ENCODE measurements at places on chromosomes 5 and 9.
A peak's percentile ranks its signal among the peaks of the same experiment; 100 is the strongest.

DNA sequence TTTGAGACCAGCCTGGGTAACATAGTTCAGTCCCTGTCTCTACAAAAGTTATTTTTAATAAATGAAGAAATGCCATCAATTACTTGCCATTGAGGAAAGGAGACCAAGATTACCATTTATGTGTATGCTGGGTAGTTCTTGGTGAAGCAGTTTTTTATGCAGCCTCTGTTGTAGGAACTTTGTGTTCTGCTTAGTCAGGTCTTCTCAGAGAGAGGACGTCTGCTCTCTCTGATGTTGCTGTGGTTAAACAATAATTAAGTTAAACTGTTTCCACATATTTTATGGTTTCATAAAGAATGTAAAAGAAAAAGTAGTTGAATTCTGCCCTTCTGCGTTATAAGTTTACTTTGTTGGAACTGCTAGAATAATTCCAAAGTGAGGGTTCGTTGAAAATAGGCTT is 210.5 kb downstream of the KDM4C start:
- DNase-seq, result no peak

DNA sequence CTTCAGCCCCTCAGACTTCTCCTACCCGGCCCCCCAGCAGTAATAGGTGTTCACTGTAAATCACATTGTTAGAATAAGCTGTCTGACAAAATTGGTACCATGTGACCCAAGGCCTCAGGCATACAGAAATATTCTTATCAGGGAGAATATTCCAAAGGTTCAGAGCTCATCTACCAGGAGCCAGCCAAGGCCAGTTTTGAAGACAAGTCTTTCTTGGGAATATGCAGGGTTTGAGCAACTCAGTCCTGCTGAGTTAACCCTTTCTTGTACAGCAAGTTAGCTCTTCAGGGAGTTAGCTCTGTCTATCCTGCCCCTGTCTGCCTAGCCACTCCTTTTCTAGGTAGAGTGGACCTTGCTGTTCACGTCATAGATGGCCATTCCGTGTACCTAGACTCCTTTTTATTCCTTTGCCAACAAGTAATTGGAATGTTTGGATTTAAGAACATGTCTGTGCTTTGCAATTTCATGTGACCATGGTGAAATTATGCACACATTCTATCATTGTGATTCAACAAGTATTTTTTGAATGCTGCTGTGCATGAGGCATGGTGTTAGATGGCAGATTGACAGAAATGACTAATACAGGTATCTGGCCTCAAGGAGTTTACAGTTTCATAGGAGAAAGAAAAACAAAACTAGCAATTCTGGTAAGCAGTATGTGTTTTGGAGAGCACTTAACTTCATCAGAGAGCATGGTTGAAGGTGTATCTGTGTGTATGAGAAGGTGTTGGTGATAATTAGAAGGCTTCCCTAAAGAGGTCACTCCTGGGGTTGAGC is 22.6 kb downstream of the TGFBR1 start:
- no peak for DNase-seq

DNA sequence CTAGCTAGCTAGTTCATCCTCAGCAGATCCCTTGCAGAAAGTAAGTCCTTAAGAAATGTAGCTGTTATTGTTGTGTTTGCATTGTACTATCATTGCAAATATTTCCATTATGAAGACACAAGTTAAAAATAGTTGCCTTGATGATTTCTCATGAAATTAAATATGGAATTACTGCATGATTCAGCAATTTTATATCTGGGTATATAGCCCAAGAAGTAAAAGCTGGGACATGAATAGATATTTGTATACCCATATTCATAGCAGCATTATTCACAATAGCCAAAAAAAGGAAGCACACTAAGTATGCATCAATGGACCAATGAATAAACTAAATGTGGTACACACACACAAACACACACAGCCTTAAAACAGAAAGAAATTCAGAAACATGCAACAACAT is 6.8 kb downstream of the IFNB1 start:
- no peak for DNase-seq

- no peak for DNase-seq
Measured at GRCh38 chr5:168110384-168110783, 181.1 kb upstream of the WWC1 start.

- no peak for DNase-seq
Measured at GRCh38 chr5:64201996-64202395, 36.4 kb downstream of the RNF180 start.

- no peak for DNase-seq
Measured at GRCh38 chr5:53543401-53543800, 17.0 kb upstream of the NDUFS4 start.

- no peak for DNase-seq
Measured at GRCh38 chr5:61177716-61178115, 15.4 kb upstream of the SMIM15 start.

- DNase-seq, result no peak
Measured at GRCh38 chr5:31935496-31936369, 238.4 kb downstream of the GOLPH3 start.

DNA sequence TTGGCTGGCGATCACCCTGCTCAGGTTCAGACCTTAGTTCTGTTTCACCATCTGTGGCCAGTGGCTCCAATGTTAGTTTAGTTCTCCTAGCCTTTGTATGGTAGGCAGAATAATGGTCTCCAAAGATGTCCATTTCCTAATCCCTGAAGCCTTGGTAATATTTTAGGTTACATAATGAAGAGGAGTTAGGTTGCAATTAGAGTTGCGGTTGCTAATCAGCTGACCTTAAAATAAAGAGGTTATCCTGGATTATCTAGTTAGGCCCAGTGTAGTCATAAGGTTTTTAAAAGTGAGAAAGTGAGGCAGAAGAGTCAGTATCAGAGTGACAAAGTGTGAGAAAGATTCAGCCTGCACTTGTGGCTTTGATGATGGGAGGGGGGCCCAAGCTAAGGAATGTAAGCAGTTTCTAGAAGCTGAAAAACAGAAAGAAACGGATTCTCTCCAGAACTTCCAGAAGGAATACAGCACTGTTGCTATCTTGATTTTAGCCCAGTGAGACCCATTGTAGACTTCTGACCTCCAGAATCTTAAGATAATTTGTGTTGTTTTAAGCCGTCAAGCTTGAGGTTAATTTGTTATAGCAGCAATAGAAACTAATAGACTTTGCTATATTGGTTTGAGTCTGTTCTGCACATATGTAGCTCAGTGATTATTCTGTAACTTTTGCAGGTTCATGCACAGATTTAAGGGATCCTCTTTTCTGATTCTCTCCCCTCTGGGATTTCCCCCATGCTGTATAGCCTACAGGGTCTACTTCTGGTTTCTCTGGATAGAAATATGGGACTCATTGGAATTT is 21.6 kb downstream of the LNPEP start:
- peak; percentile 13 for DNase-seq

GRCh38 chr9:103615994-103616393 is 478.1 kb upstream of the SMC2 start:
- DNase-seq, result no peak

- no peak for DNase-seq
Measured at GRCh38 chr5:139104577-139105276, 93.4 kb downstream of the SIL1 start.

GRCh38 chr5:55982957-55983381 is 11.8 kb downstream of the IL6ST start:
- no peak for DNase-seq

- no peak for DNase-seq
Measured at GRCh38 chr9:19408316-19408692, 505 bp upstream of the ACER2 start.

- DNase-seq, result no peak
Measured at GRCh38 chr5:31100781-31101310, 92.6 kb upstream of the CDH6 start.

- no peak for DNase-seq
Measured at GRCh38 chr9:108022246-108022935, 532.8 kb upstream of the KLF4 start.

DNA sequence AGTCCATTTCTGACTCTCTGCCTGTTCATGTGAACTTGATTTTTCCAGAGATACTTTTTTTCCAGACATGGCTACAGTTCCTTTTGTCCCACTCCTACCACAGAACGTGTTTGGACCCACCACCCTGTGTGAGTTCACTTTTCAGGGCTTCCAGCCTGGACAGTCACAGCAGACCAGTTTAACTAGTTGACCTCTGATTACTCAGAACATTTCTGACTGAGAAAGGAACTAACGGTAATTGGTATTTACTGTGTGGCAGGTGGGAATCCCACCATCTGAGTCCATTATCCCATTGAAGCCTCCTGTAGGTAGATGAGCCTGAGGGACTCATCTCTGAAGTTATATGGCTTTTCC is 210.1 kb downstream of the GOLPH3 start:
- no peak for DNase-seq

GRCh38 chr9:28215536-28216299 is 642.4 kb upstream of the C9orf72 start:
- no peak for DNase-seq

- DNase-seq, result no peak
Measured at GRCh38 chr5:155019601-155020226, 6.2 kb downstream of the KIF4B start.

- no peak for DNase-seq
Measured at GRCh38 chr5:38148021-38148625, 110.2 kb upstream of the EGFLAM start.
